M059J (cell line): ENCODE measurements at places on chromosomes 2 and 18. TPM values are rescaled to one million over a fixed set of nuclear protein-coding genes. Genes with fewer than 3 reads are reported as not detected.

DNA sequence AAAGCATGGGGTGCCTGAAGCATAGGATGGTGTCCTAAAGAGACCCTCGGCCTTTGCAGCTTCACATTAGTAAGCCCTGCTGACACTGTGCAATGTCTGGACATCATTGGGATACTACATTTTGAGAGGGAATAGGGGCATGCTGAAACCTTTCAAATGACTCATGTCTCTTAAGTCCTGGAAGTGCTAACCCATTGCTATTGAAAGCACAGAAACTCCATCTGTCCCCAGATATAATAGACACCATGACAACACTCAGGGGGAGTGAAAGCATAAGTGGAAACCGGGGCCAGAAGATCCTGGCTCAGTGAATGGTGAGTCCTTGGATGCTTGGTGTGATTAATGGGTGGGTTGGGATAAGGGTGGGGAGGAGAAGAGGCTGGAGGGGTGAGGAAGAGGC, 595.5 kb upstream of the ID2 start:
- DNase-seq = peak; percentile 12

- peak; percentile 52 for DNase-seq
These were observed 1.1 kb downstream of the BIN1 start for GRCh38 chr2:127105656-127106456.

DNA sequence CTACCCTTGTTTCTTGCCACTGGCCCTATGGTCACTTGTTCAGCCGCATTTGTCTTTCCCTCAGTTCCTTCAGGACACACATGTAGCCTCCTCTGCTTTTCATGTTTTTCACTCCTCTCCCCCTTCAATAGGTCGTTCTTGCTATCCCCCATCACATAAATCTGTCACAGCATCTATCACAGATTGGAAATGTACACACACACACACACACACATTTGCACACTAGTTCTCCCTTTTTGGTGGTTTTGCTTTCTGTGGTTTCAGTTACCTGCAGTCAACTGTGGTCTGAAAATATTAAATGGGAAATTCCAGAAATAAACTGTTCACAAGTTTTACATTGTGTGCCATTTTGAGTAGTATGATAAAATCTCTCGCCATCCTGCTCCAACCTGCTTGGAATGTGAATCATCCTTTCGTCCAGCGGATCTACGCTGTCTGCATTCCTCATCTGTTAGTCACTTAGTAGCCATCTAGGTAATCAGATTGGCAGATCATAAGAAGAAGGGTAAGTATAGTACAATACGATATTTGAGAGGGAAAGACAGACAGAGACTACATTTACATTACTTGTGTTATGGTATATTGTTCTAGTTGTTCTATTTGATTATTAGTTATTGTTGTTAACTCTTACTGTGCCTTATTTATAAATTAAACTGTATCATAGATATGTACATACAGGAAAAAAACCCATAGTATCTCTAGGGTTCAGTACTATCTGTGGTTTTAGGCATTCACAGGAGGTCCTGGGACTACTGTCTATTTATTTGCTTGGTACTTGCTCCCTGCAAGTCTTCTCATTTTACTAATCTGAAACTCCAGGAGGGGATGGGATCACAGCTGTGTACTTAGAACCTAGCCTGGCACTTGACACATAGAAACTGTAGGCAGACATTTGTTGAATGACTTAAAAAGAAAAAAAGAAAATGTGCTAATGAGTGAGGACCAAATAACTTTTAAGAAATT, 86.1 kb upstream of the PNPT1 start:
- peak; percentile 96 for DNase-seq

GRCh38 chr2:101520246-101520645, 45.3 kb upstream of the RFX8 start:
- DNase-seq = peak; percentile 86

IL1RN gene
- 0.05 TPM in 1 of 2 replicates, not detected in the other for total RNA-seq

CYTIP gene
- 1.5 and 2.8 TPM in 2 replicates for total RNA-seq
